ENCODE measurements at places on chromosomes 3 and 15. TPM values are rescaled to one million over a fixed set of nuclear protein-coding genes. Genes with fewer than 3 reads are reported as not detected.

Gene PTH1R
- not detected for polyA plus RNA-seq

Gene FAM107A
- polyA plus RNA-seq, result not detected

Gene GUCA1C
- 0.43 TPM for polyA plus RNA-seq

Gene KY
- polyA plus RNA-seq, result not detected
